Activated CD4-positive, alpha-beta memory T cell treated with anti-CD3 and anti-CD28 coated beads for 36 hours (primary cell): ENCODE measurements at places on chromosomes 2 and 18. TPM values are rescaled to one million over a fixed set of nuclear protein-coding genes. Genes with fewer than 3 reads are reported as not detected.

IL36RN gene
- total RNA-seq, result not detected

SLC5A7 gene
- total RNA-seq, result not detected

DPP4 gene
- total RNA-seq, result 30.7 TPM

ALPG gene
- total RNA-seq, result not detected

L3MBTL4 gene
- total RNA-seq, result 0.31 TPM

IL18R1 gene
- 25.5 TPM for total RNA-seq

SETBP1 gene
- 6.4 TPM for total RNA-seq

IL36A gene
- not detected for total RNA-seq

TBR1 gene
- not detected for total RNA-seq

PKP4 gene
- 41.4 TPM for total RNA-seq

AGFG1 gene
- 119 TPM for total RNA-seq

GRCh38 chr2:105573490-105573889 lies 171.2 kb upstream of the NCK2 start:
- H3K36me3 ChIP-seq, result no peaks in the 10 kb centered on the region
- H3K4me1 ChIP-seq, result peaks cover 13% of the 10 kb centered on the region
- no peak for DNase-seq
- H3K4me3 ChIP-seq, result no peak overlapping the region
- peaks cover 2% of the 10 kb centered on the region for H3K27me3 ChIP-seq

DNA sequence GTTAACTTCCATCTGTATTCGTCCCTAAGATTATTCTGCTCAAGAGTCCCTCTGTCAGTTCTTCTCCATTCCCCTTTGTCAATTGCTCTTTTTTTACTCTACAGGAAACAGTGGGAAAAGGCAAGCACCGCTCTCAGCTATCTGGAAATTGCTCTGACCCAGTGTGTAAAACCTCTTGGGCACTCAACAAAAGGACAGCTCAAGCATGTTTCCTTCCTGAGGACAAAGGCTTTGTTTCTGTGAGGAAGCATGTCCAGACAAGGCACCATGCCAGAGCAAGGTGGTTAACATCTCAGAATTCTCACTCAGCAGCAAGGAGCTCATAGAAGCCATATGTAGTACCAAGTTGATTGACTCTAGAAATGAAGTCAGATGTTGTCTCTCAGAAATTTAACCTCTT lies 735.6 kb downstream of the TSN start:
- H3K27me3 ChIP-seq, result no peaks in the 10 kb centered on the region
- no peak overlapping the region for H3K4me3 ChIP-seq
- no peaks in the 10 kb centered on the region for H3K4me1 ChIP-seq
- no peak overlapping the region for H3K27ac ChIP-seq
- H3K36me3 ChIP-seq, result no peaks in the 10 kb centered on the region

GRCh38 chr2:156896294-156896693 lies 361.2 kb upstream of the GALNT5 start:
- peaks cover 6% of the 10 kb centered on the region for H3K4me1 ChIP-seq
- no peak for DNase-seq
- no peak overlapping the region for H3K27ac ChIP-seq
- no peaks in the 10 kb centered on the region for H3K36me3 ChIP-seq
- no peak overlapping the region for H3K4me3 ChIP-seq
- H3K27me3 ChIP-seq, result peaks cover 16% of the 10 kb centered on the region

- DNase-seq, result peak; percentile 86
- H3K4me1 ChIP-seq, result peaks cover 4% of the 10 kb centered on the region
- H3K36me3 ChIP-seq, result no peaks in the 10 kb centered on the region
- H3K27me3 ChIP-seq, result peaks cover 37% of the 10 kb centered on the region
- H3K4me3 ChIP-seq, result no peak overlapping the region
- no peak overlapping the region for H3K27ac ChIP-seq
Measured at GRCh38 chr2:10072656-10073480, 7.3 kb downstream of the CYS1 start.

GRCh38 chr18:57943723-57944122 lies 100.3 kb upstream of the NEDD4L start:
- H3K27me3 ChIP-seq, result peaks cover 9% of the 10 kb centered on the region
- no peak for DNase-seq
- H3K4me3 ChIP-seq, result no peak overlapping the region

DNA sequence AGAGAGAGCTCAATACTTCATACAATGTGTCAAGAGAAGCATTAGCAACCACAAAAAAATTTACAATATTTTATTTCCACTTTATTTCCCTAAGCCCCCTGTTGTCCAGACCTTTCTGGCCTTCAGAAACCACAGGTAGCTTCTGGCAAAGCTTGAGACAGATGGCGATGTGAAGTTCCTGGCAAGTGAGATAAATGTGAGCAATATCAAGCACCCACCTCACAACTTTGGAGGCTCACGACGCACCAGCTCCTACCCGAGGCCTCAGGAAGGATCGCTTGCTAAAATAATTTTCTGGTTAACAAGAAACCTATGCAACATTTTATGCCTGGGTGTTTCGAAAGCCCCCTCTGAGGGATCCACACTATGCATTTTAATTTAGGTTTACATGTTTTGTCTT lies 158.1 kb upstream of the CHAC2 start:
- H3K27ac ChIP-seq, result no peak overlapping the region
- no peaks in the 10 kb centered on the region for H3K4me1 ChIP-seq
- no peak for DNase-seq
- H3K36me3 ChIP-seq, result no peaks in the 10 kb centered on the region

- DNase-seq, result no peak
- no peaks in the 10 kb centered on the region for H3K4me1 ChIP-seq
- H3K36me3 ChIP-seq, result no peaks in the 10 kb centered on the region
- no peak overlapping the region for H3K4me3 ChIP-seq
- H3K27me3 ChIP-seq, result peaks cover 2% of the 10 kb centered on the region
- H3K27ac ChIP-seq, result no peak overlapping the region
Measured at GRCh38 chr2:71800106-71800809, 346.9 kb downstream of the DYSF start.

GRCh38 chr2:20173064-20173463 lies 51.9 kb downstream of the SDC1 start:
- H3K4me3 ChIP-seq, result no peak overlapping the region
- no peak overlapping the region for H3K27ac ChIP-seq
- no peak for DNase-seq
- H3K4me1 ChIP-seq, result no peaks in the 10 kb centered on the region
- no peaks in the 10 kb centered on the region for H3K36me3 ChIP-seq
- H3K27me3 ChIP-seq, result no peaks in the 10 kb centered on the region

- no peak overlapping the region for H3K27ac ChIP-seq
- H3K36me3 ChIP-seq, result no peaks in the 10 kb centered on the region
- peaks cover 35% of the 10 kb centered on the region for H3K4me1 ChIP-seq
- no peaks in the 10 kb centered on the region for H3K27me3 ChIP-seq
- H3K4me3 ChIP-seq, result peak overlapping the region; percentile 55
Measured at GRCh38 chr2:179247318-179248023, 17.2 kb downstream of the SESTD1 start.

DNA sequence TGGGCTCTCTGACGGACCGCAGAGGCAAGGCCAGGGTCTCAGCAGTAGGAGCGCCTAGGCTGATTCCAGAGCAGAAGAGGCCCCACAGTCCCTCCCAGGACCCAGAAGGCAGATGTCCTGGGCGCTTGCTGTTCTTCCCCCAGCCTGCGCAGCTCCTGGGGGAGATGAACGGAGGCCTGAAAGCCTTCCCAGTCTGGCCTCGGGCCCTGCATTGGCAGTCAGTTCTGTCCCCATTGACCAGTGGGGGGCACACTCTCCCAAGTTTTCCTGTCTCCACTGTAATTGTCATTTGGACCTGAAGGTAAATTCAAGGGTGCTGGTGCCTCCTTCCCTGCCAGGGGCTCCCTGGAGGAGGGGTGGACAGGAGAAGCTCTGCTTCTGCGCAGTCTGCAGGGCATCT lies 345.7 kb downstream of the CYP26B1 start:
- no peaks in the 10 kb centered on the region for H3K4me1 ChIP-seq
- H3K27me3 ChIP-seq, result peaks cover 2% of the 10 kb centered on the region
- no peak for DNase-seq
- no peaks in the 10 kb centered on the region for H3K36me3 ChIP-seq
- no peak overlapping the region for H3K27ac ChIP-seq
- no peak overlapping the region for H3K4me3 ChIP-seq

- H3K36me3 ChIP-seq, result no peaks in the 10 kb centered on the region
- H3K27ac ChIP-seq, result no peak overlapping the region
- H3K4me1 ChIP-seq, result no peaks in the 10 kb centered on the region
- no peak overlapping the region for H3K4me3 ChIP-seq
- DNase-seq, result no peak
- H3K27me3 ChIP-seq, result no peaks in the 10 kb centered on the region
Measured at GRCh38 chr2:121245120-121245820, 39.7 kb downstream of the TFCP2L1 start.

- H3K27me3 ChIP-seq, result peaks cover 8% of the 10 kb centered on the region
- H3K27ac ChIP-seq, result no peak overlapping the region
- DNase-seq, result no peak
- no peaks in the 10 kb centered on the region for H3K4me1 ChIP-seq
- H3K36me3 ChIP-seq, result no peaks in the 10 kb centered on the region
Measured at GRCh38 chr2:239802185-239802649, 222.9 kb downstream of the NDUFA10 start.

- H3K36me3 ChIP-seq, result no peaks in the 10 kb centered on the region
- H3K4me1 ChIP-seq, result peaks cover 2% of the 10 kb centered on the region
- no peak overlapping the region for H3K4me3 ChIP-seq
- no peak overlapping the region for H3K27ac ChIP-seq
- H3K27me3 ChIP-seq, result peaks cover 37% of the 10 kb centered on the region
Measured at GRCh38 chr2:176656038-176656775, 387.0 kb downstream of the MTX2 start.

- DNase-seq, result no peak
- no peak overlapping the region for H3K4me3 ChIP-seq
- no peak overlapping the region for H3K27ac ChIP-seq
- H3K27me3 ChIP-seq, result peaks cover 2% of the 10 kb centered on the region
- peaks cover 15% of the 10 kb centered on the region for H3K4me1 ChIP-seq
Measured at GRCh38 chr2:16750175-16750924, 84.7 kb upstream of the CYRIA start.

DNA sequence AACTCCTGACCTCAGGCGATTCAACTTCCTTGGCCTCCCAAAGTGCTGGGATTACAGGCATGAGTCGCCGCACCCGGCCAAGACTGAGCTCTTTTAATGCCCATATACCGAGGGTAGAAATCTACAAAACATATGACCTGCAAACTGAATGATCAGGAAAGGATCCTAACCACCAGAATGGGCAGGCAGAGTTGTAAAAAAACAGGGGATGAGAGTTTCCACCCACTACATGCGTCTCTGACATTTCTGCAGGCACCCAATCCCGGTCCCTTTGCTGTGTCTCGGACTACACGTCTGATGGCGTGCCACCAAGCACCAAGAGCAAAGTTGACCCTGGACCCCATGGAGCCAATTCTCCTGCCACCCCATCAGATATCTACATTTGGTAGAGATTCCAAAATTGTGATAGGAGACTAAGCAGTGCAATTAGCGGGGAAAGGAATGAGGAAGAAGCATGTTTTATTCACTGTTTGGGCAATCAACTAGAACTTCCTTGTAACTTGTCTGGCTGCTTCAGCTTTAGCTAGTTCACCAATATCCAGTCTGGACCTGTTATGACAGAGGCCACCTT lies 74.1 kb downstream of the ATP8B1 start:
- no peak for DNase-seq
- H3K4me1 ChIP-seq, result no peaks in the 10 kb centered on the region
- H3K27me3 ChIP-seq, result no peaks in the 10 kb centered on the region
- no peak overlapping the region for H3K27ac ChIP-seq

- H3K36me3 ChIP-seq, result no peaks in the 10 kb centered on the region
- H3K27me3 ChIP-seq, result peaks cover 3% of the 10 kb centered on the region
- no peak overlapping the region for H3K27ac ChIP-seq
- no peak for DNase-seq
- H3K4me1 ChIP-seq, result no peaks in the 10 kb centered on the region
Measured at GRCh38 chr2:120546048-120546864, 189.4 kb upstream of the GLI2 start.

DNA sequence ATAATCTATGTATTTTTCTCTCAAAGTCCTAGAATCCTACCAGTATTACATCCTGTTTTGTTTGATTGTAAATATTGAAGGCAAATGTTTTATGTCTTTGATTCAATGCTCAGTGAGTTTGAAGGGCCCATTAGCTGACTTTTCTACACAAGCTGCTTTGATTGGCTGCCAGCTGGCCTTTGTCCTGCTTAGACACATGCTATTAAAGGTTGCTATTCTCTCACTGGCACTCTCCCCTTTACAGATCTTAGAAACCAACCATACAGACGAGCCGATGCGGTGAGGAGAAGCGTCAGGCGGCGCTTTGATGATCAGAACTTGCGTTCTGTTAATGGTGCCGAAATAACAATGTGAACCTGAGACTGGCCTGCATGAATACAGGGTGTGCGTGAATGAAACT lies 69.7 kb downstream of the PRPF40A start:
- H3K27ac ChIP-seq, result no peak overlapping the region
- no peaks in the 10 kb centered on the region for H3K4me1 ChIP-seq
- H3K27me3 ChIP-seq, result no peaks in the 10 kb centered on the region
- H3K36me3 ChIP-seq, result peaks cover 6% of the 10 kb centered on the region
- no peak overlapping the region for H3K4me3 ChIP-seq

DNA sequence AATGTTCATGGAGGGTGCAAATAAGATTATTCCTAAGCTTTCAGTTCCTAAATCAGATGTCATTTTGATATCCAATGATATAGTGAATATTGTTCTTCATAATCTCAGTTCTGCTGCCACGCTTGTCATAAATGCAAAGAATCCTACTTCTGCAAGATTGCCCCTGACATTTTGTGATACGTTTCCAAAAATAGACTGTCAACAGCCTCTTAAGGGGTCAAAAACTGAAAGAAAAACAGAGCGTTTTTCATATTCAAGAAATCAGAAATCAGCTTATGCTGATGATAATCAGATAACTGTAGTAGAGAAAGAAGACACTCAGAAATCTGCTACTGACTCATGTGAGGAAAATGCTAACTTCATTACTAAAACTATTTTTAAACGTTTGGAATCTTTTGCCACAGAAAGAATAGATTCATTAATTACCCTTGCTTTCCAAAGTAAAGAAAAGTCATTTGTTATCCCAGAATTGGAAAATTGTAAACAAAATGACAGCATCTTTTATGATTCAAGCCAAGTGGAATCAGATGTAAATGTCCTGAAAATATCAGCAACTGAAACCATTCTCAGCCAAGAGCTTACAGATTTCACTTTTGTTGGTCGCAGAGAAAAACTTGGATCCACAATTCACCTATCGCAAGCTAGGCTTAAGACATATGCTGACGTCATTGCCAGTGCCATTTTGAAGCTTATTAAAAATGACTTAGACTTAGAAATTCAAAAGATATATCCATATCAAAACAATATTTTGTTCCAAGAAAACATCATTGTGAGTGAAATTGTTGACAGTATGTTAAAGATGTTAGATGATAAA lies 55.1 kb downstream of the FSIP2 start:
- DNase-seq, result no peak
- no peak overlapping the region for H3K4me3 ChIP-seq
- H3K27ac ChIP-seq, result no peak overlapping the region
- no peaks in the 10 kb centered on the region for H3K27me3 ChIP-seq
- no peaks in the 10 kb centered on the region for H3K4me1 ChIP-seq

- DNase-seq, result no peak
- peaks cover 11% of the 10 kb centered on the region for H3K4me1 ChIP-seq
- H3K27me3 ChIP-seq, result no peaks in the 10 kb centered on the region
- H3K27ac ChIP-seq, result no peak overlapping the region
Measured at GRCh38 chr2:44086629-44087028, 82.0 kb upstream of the PPM1B start.

DNA sequence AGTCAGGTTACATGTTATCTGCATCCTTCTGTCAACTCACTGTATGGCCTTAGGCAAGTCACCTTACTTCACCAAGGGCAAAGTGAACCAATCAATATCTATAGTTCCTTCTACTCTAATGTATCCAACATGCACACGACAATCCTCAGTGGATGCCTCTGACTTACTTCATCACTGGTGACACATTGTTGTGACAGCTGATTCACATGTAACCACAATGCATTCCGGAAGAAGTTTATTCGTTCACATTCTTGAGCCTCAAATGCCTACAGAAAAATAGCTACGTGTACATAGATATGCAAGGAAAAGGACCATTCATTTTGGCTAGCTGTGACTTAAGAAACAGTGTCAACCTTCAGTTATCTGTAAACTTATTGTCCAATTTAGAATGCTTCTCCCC lies 26.3 kb upstream of the EPG5 start:
- peaks cover 12% of the 10 kb centered on the region for H3K36me3 ChIP-seq
- peaks cover 21% of the 10 kb centered on the region for H3K4me1 ChIP-seq
- no peak for DNase-seq
- H3K27ac ChIP-seq, result no peak overlapping the region
